MCF 10A (cell line): ENCODE measurements at places on chromosomes 7 and 10. TPM values are rescaled to one million over a fixed set of nuclear protein-coding genes. Genes with fewer than 3 reads are reported as not detected.

SPDYE11 gene
- total RNA-seq = not detected in 2 replicates

DNA sequence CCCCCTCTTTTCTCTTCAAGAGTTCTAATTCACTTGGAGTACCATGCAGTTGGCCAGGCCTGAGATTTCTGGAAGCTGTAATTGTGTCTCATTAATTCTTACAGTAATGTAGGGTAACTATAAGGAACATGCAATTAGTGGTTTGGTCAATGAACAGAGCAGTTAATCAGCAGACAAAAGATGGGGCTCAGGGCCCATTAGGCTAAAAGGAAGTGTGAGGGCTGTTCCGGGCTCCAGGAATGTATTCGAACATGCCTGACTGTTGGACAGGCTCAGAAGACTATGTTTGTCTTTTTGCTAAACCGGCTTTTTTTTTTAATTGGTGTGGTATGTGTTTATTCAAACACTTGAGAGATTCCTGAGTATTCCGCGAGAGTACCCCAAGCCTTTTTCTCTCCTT is 42.5 kb upstream of the FZD8 start:
- H3K4me3 ChIP-seq = no peak overlapping the region
- no peaks in the 10 kb centered on the region for H3K27me3 ChIP-seq
- no peak overlapping the region for H3K27ac ChIP-seq
- no peak for DNase-seq

GRCh38 chr7:148815612-148816011 is 68.5 kb downstream of the EZH2 start:
- H3K4me3 ChIP-seq = no peak overlapping the region
- H3K4me1 ChIP-seq = peaks cover 7% of the 10 kb centered on the region
- no peaks in the 10 kb centered on the region for H3K27me3 ChIP-seq
- H3K36me3 ChIP-seq = peaks cover 51% of the 10 kb centered on the region
- DNase-seq = no peak

ZNF467 gene
- total RNA-seq = 3.2 and 3.7 TPM in 2 replicates

CALHM1 gene
- not detected in 2 replicates for total RNA-seq

DNA sequence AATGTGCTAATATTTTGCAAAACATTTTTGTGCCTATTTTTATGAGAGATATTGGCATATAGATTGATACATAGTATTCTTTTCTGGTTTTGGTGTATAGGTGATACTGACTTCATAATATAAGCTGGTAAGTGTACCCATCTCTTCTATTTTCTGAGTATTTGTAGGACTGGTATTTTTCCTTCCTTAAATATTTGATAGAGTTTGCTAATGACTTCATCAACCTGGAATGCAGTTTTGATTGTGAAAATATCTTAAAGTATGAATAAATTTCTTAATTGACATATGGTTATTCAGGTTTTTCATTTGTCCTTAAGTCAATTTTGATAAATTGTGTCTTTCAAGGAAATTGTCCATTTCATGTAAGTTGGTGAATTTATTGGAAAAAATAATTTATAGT is 6.1 kb upstream of the SCRN1 start:
- H3K27me3 ChIP-seq = no peaks in the 10 kb centered on the region
- H3K27ac ChIP-seq = no peak overlapping the region
- H3K36me3 ChIP-seq = no peaks in the 10 kb centered on the region
- H3K4me3 ChIP-seq = no peak overlapping the region
- no peaks in the 10 kb centered on the region for H3K4me1 ChIP-seq
- DNase-seq = no peak

CALML5 gene
- total RNA-seq = not detected in 2 replicates

- H3K4me1 ChIP-seq = peaks cover 18% of the 10 kb centered on the region
- H3K36me3 ChIP-seq = no peaks in the 10 kb centered on the region
- H3K4me3 ChIP-seq = peak within 1 kb of the TSS; percentile 87
- peak; percentile 56 for DNase-seq
- H3K27ac ChIP-seq = peak within 1 kb of the TSS; percentile 46
Measured at GRCh38 chr10:95290461-95291364, at the start of gene PDLIM1. TSS of gene PDLIM1 (minus strand) at chr10:95291003. CDS start at chr10:95290915, 88 bp downstream.

PHYH gene
- 9.8 and 13.7 TPM in 2 replicates for total RNA-seq

DNA sequence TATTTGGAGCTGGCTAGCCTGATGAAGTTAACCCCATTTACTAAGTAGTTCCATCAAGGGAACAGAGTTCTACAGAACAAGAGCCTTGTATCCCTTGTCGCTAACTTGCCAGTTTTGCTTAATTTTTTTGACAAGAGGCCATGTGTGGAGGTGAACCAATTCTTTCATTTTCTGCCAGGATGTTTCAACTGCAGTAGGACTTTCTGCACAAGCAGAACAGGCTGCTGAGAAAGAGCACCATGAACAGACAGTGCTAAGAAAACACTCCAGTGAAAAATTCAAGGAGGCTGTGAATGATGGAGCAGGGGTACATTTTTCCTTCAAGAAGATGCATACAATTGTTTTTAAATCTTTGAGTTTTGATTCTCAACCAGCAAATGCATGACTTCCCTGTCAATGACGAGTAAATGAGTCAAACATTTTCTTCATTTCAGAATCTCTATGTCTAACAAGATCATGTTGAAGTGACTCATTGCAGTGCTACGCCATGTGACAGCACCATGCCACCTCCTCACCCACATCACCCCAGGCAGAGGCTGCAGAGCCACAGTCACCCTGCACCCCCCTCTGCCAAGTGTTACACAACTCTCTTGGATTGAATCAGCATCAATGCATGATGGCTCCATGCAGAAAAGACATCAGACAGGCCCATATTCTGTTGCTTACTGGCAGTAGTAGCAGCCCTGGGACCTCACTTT is 193.1 kb downstream of the COBL start:
- H3K4me3 ChIP-seq = peak overlapping the region; percentile 1
- peaks cover 10% of the 10 kb centered on the region for H3K4me1 ChIP-seq
- no peaks in the 10 kb centered on the region for H3K27me3 ChIP-seq
- peak; percentile 97 for DNase-seq

DNA sequence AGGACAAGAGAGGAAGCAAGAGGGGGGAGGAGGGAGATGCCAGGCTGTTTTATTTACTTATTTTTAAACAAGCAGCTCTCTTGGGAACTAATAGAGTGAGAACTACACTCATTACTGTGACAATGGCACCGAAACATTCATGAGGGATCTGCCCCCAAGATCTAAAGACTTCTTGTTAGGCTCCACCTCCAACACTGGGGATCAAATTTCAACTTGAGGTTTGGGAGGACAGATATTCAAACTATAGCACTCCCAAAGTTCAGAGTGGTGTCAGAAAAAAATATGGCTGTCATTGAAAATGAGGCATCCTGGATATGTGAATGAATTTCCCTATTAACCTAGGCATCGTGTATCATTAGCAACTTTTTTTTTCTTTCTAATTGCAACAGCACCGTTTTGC is 145.5 kb downstream of the ABCA13 start:
- peaks cover 5% of the 10 kb centered on the region for H3K4me1 ChIP-seq
- H3K36me3 ChIP-seq = no peaks in the 10 kb centered on the region
- no peak overlapping the region for H3K27ac ChIP-seq
- no peak overlapping the region for H3K4me3 ChIP-seq
- no peaks in the 10 kb centered on the region for H3K27me3 ChIP-seq

- peaks cover 10% of the 10 kb centered on the region for H3K4me1 ChIP-seq
- H3K36me3 ChIP-seq = no peaks in the 10 kb centered on the region
- no peak overlapping the region for H3K27ac ChIP-seq
- H3K27me3 ChIP-seq = no peaks in the 10 kb centered on the region
- H3K4me3 ChIP-seq = no peak overlapping the region
- DNase-seq = no peak
Measured at GRCh38 chr10:49629431-49629881, 15.6 kb downstream of the CHAT start.

DNA sequence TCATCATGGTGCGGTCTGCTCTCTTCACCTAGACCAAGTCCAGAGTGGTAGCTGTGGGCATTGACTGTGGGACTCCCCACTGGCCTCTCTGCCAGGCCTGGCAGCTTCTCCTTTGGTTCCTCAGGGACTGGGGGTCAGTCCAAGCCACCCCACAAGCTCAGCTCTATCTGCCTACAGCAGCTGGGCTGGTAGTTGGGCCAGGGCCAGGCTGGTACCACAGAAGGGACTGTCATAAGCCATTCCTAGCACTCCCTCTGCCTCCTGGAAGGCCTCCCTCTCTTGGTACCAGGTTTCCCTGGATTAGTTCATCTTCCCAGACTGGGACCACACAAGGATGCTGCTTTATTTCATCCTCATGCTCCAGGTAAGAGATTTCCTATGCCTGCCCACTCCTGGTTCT is 24.2 kb upstream of the UNC5B start:
- no peak overlapping the region for H3K27ac ChIP-seq
- H3K27me3 ChIP-seq = no peaks in the 10 kb centered on the region
- H3K4me3 ChIP-seq = no peak overlapping the region
- DNase-seq = no peak
- no peaks in the 10 kb centered on the region for H3K4me1 ChIP-seq

GRCh38 chr7:39084349-39084748 is 106.6 kb downstream of the POU6F2 start:
- no peak for DNase-seq
- H3K27ac ChIP-seq = no peak overlapping the region
- H3K4me1 ChIP-seq = no peaks in the 10 kb centered on the region
- peaks cover 71% of the 10 kb centered on the region for H3K27me3 ChIP-seq

DNA sequence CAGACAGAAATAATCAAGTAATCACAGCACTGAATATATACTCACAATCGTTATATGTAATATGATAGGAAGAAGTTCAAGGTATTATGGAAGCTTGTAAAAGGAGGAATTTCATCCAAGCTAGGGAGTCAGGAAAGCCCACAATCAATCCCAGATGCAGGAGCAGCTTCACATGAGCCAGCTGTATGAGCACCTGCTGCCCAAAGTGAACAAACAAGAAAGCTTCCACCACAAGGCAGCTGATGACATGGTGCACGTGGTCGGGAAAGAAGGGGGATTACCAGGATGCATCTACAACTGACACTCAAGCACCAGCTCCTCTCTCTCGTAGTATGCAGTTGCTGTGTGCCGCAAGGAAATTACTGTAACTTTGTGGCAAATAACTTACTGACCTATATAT is 225.2 kb downstream of the XPNPEP1 start:
- H3K4me3 ChIP-seq = no peak overlapping the region
- no peaks in the 10 kb centered on the region for H3K36me3 ChIP-seq
- no peaks in the 10 kb centered on the region for H3K27me3 ChIP-seq
- H3K4me1 ChIP-seq = no peaks in the 10 kb centered on the region

UNC5B gene
- 80.5 and 82.4 TPM in 2 replicates for total RNA-seq

FAM180A gene
- total RNA-seq = 0.17 TPM in 1 of 2 replicates, not detected in the other

UBTD1 gene
- 7.2 and 7.8 TPM in 2 replicates for total RNA-seq

DNA sequence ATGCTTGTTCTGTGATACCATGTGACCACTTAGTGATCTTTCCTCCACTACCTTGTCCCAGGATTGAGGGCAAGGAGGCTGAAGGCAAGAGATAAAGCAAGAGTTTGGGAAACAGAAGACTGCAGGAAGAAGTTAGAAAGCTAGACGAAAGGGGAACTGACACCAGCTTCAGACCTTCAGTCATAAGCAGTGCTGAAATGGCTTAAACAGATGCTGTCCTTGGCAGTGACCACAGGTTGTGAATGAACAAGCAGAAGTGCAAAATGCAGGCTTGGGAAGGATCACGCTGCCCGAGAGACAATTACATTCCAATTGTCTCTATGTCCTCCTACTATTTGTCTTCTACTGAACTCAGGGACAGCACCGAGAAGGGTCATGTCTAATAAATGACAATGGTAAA is 704.9 kb upstream of the AUTS2 start:
- H3K27ac ChIP-seq = no peak overlapping the region
- no peak for DNase-seq
- no peak overlapping the region for H3K4me3 ChIP-seq
- H3K27me3 ChIP-seq = no peaks in the 10 kb centered on the region
- H3K36me3 ChIP-seq = no peaks in the 10 kb centered on the region
- no peaks in the 10 kb centered on the region for H3K4me1 ChIP-seq

DNA sequence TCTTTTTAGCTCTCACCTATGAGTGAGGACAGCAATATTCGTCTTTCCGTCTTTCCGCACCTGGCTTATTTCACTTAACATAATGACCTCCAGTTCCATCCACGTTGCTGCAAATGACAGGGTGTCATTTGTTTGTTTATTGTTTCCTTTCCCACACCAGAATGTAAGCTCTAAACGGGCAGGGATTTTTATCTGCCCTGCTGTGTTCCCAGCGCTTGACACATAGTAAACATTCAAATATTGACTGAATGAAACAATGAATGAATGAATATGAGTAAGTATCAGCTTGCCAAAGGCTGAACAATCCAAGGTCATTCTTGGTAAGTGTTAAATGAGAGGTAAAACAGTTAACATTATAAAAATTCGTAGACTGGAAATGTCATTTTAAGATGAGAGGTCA is 12.8 kb downstream of the SH3PXD2A start:
- no peaks in the 10 kb centered on the region for H3K27me3 ChIP-seq
- no peaks in the 10 kb centered on the region for H3K4me1 ChIP-seq
- no peak for DNase-seq
- peaks cover 6% of the 10 kb centered on the region for H3K36me3 ChIP-seq
- no peak overlapping the region for H3K27ac ChIP-seq

GRCh38 chr7:7785344-7785973 is 67.1 kb upstream of the RPA3 start:
- DNase-seq = no peak
- H3K4me3 ChIP-seq = no peak overlapping the region
- H3K27me3 ChIP-seq = no peaks in the 10 kb centered on the region
- H3K27ac ChIP-seq = no peak overlapping the region
- no peaks in the 10 kb centered on the region for H3K36me3 ChIP-seq

DNA sequence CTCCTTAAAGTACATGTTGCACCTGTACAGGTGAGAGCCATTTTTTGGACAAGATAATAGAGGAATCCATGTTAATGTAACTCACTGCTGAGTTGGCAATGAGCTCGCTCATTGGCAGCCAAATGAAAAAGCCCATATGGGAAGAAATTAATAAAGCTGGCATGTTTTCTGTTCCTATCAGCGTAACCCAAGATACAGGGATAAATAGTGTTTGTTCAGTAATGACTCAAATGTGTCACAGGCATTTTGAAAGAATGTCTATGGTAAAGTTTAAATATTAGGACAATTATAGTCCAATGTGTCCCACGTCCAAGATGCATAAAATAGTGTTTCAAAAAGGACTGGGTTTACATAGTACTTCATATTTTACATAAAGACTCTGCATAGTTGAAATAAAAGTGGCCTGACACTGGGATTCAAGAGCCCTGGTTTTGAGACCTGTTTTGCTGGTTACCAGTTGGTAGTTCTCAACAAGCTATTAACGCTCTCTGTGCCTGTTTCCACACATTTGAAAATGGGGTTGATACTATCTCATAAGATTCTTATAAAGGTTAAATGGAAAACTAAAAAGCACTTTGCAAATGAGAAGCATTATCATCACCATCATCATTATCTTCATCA is 49.1 kb downstream of the MTURN start:
- H3K4me1 ChIP-seq = no peaks in the 10 kb centered on the region
- no peak overlapping the region for H3K4me3 ChIP-seq
- H3K36me3 ChIP-seq = no peaks in the 10 kb centered on the region
- DNase-seq = no peak
- H3K27ac ChIP-seq = no peak overlapping the region

GRCh38 chr7:1538544-1539180 is 8.2 kb downstream of the MAFK start:
- H3K27me3 ChIP-seq = no peaks in the 10 kb centered on the region
- H3K4me3 ChIP-seq = no peak overlapping the region
- peaks cover 46% of the 10 kb centered on the region for H3K36me3 ChIP-seq
- H3K4me1 ChIP-seq = peaks cover 1% of the 10 kb centered on the region
- no peak for DNase-seq
- H3K27ac ChIP-seq = no peak overlapping the region

CYP3A7 gene
- not detected in 2 replicates for total RNA-seq
